ENCODE measurements at places on chromosomes 2 and 18.

DNA sequence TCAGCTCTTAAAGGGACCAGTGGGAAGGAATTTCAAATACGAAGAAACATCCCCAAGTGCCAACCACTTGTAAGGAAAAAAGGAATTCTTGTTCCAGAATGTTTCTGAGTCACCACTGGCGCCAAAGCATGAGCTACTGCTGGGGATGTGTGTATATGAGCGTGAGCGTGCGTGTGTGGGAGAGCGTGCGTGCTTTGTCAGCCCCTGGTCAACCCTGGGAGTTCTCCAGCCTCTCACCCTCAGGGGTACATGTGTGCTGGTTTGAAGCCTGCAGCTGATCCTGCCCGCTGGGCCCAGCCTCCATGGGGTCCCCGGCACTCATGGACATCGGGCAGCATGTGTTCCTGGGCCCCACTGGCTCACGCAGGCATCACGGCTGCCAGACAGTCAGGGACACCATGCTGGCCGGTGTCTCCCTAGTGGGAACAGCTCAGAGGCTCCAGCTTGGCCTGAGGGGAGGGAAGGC, 17.1 kb downstream of the HS6ST1 start:
- no peak for DNase-seq

GRCh38 chr2:216030216-216030615, 16.9 kb upstream of the MREG start:
- no peak for DNase-seq

GRCh38 chr2:237256887-237257286, 157.1 kb downstream of the COL6A3 start:
- DNase-seq, result no peak

- no peak for DNase-seq
Observed at GRCh38 chr18:63881851-63882250, 5.7 kb upstream of the SERPINB2 start.

- DNase-seq, result no peak
Observed at GRCh38 chr2:112787729-112788393, 3.6 kb upstream of the IL1A start.

DNA sequence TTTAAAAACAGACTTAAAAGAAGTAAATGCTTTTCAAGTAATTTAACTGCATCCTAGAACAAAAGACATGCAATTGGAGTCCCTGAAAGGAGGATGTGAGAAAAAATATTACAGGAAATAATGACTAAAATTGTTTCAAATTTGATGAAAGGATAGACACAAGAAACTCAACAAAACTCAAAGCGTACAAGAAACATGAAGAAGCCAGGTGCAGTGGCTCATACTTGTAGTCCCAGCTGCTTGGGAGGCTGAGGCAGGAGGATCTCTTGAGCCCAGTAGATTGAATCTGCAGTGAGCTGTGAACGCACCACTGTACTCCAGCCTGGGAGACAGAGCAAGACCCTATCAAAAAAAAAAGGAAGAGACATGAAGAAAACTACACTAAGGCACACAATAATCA, 118.1 kb upstream of the SLC39A10 start:
- no peak for DNase-seq

DNA sequence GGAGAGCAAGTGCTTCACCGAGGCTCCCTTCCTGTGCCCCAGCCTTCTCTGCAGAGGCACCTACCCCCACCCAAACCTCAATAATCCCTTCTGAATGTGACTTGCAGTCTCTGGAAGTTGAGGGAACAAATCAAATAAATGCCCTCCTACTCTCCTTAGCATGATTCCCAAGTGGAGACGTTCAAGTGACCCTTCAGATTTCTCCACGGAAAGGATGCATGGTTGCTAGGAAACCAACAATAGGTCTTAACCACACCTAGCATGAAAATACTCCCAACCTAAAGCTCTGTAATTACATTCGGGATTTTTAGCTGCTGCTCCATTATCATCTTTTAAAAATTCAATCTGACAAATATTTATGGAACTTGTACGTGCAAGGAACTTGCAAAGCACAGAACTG, 50.2 kb upstream of the CABLES1 start:
- DNase-seq, result no peak

DNA sequence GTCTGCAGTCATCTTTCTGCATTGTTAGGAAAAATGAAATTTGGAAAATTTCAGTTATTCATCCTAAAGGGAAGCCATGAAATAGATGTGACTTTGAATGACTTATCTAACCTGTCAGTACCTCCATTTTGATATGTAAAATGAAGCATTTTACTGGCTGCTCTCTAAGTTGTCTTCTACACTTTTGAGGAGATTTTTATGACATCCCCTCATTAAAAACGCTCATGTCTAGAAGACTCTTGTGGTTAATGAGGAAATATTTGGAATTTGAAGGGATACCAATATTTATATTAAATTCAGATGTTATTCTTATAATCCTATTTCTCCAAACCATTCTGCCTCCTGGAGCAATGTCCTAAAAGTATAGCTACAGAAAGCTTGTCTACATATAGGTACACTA, 73.8 kb upstream of the THUMPD2 start:
- DNase-seq, result no peak
